ENCODE measurements at places on chromosomes 5 and 9.

- H3K4me1 ChIP-seq, result peaks cover 14% of the 10 kb centered on the region
- no peak for DNase-seq
- peaks cover 61% of the 10 kb centered on the region for H3K36me3 ChIP-seq
- no peak overlapping the region for H3K4me3 ChIP-seq
- no peaks in the 10 kb centered on the region for H3K27me3 ChIP-seq
Measured at GRCh38 chr5:56873056-56873455, 36.3 kb upstream of the SETD9 start.

- no peaks in the 10 kb centered on the region for H3K36me3 ChIP-seq
- no peak for DNase-seq
- H3K27me3 ChIP-seq, result no peaks in the 10 kb centered on the region
- H3K4me1 ChIP-seq, result no peaks in the 10 kb centered on the region
Measured at GRCh38 chr5:4804691-4805360, 335.3 kb upstream of the ADAMTS16 start.

DNA sequence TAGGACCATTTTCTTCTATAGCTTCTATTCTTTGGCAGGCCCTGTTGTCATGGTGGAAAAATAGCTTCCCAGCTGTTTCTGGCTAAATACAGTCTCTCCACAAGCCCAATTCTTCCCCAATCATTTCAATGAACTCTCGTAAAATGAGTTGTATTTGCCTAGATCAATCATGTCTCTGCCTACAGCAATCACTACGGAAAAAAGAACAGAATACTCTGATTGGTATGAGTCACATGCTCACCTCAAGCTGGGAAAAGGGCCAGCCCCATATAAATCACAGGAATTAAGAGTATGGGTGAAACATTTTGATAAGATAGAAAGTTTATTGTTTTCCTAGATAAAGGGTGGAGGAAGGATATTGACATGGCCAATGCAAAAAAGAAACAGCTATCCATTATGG is 711.4 kb downstream of the EFNA5 start:
- no peaks in the 10 kb centered on the region for H3K4me1 ChIP-seq
- H3K27ac ChIP-seq, result no peak overlapping the region
- no peak overlapping the region for H3K4me3 ChIP-seq

GRCh38 chr5:91151947-91152346 is 231.2 kb downstream of the ARRDC3 start:
- H3K4me1 ChIP-seq, result peaks cover 3% of the 10 kb centered on the region
- no peak for DNase-seq
- no peak overlapping the region for H3K27ac ChIP-seq
- H3K36me3 ChIP-seq, result no peaks in the 10 kb centered on the region

GRCh38 chr5:33999978-34000377 is 7.9 kb downstream of the AMACR start:
- H3K27me3 ChIP-seq, result no peaks in the 10 kb centered on the region
- peaks cover 17% of the 10 kb centered on the region for H3K36me3 ChIP-seq
- no peak overlapping the region for H3K27ac ChIP-seq
- peaks cover 11% of the 10 kb centered on the region for H3K4me1 ChIP-seq

- no peak overlapping the region for H3K27ac ChIP-seq
- no peaks in the 10 kb centered on the region for H3K4me1 ChIP-seq
- H3K36me3 ChIP-seq, result no peaks in the 10 kb centered on the region
- H3K27me3 ChIP-seq, result no peaks in the 10 kb centered on the region
- DNase-seq, result no peak
Measured at GRCh38 chr5:6117212-6117611, 261.1 kb downstream of the MED10 start.

GRCh38 chr5:36237751-36238150 is 4.0 kb downstream of the NADK2 start:
- H3K36me3 ChIP-seq, result no peaks in the 10 kb centered on the region
- no peak overlapping the region for H3K4me3 ChIP-seq
- peaks cover 22% of the 10 kb centered on the region for H3K4me1 ChIP-seq
- no peaks in the 10 kb centered on the region for H3K27me3 ChIP-seq
- no peak for DNase-seq
- H3K27ac ChIP-seq, result no peak overlapping the region

GRCh38 chr9:136856541-136857141 is 4.5 kb downstream of the MAMDC4 start:
- H3K27ac ChIP-seq, result no peak overlapping the region
- no peaks in the 10 kb centered on the region for H3K27me3 ChIP-seq
- no peaks in the 10 kb centered on the region for H3K4me1 ChIP-seq

DNA sequence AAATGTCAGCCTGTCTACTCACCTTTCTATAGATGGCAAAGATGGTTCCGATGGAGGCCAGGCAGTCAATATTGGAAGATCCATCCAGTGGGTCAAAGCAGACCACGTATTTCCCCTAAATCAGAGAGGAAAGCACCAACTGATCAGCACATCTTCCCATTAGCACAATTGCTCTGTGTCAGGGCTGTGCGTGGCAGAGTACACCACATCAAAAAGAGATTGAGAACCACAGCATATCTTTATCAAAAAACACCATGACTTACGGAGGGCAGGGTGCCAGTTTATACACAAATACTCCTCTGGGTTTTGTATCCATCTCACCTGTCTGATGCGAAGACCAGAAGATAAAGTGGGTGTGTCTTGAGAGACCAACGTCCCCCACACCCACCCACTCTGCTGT is 9.1 kb downstream of the FBP2 start:
- H3K36me3 ChIP-seq, result no peaks in the 10 kb centered on the region
- H3K4me3 ChIP-seq, result no peak overlapping the region
- no peak overlapping the region for H3K27ac ChIP-seq
- peaks cover 3% of the 10 kb centered on the region for H3K27me3 ChIP-seq

- H3K27me3 ChIP-seq, result peaks cover 13% of the 10 kb centered on the region
- H3K4me3 ChIP-seq, result no peak overlapping the region
- H3K4me1 ChIP-seq, result no peaks in the 10 kb centered on the region
- H3K27ac ChIP-seq, result no peak overlapping the region
Measured at GRCh38 chr5:74288448-74289108, 351.9 kb downstream of the ENC1 start.

GRCh38 chr5:54553659-54554207 is 36.2 kb downstream of the SNX18 start:
- DNase-seq, result no peak
- no peak overlapping the region for H3K27ac ChIP-seq
- H3K4me3 ChIP-seq, result no peak overlapping the region
- H3K36me3 ChIP-seq, result peaks cover 6% of the 10 kb centered on the region

DNA sequence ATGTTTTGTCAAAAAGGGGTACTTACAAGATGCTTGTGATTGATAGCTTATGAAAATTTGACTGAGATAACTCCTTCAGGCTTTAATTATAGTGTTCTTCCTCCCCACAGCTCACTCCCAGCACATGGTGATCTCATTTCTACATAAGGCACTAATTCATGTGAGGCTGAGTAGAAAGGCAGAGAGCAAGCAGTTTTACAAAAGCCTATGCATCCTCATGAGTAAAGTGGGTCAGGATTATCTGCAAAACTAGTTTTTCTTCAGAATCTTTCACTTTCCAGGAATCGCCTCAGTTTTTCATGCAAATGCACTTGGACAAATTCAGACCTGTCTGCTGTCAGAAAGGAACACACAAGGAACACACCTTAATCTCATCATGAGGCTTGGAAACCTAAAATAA is 92.1 kb upstream of the FBN2 start:
- no peak for DNase-seq
- H3K4me1 ChIP-seq, result no peaks in the 10 kb centered on the region
- H3K27ac ChIP-seq, result no peak overlapping the region

DNA sequence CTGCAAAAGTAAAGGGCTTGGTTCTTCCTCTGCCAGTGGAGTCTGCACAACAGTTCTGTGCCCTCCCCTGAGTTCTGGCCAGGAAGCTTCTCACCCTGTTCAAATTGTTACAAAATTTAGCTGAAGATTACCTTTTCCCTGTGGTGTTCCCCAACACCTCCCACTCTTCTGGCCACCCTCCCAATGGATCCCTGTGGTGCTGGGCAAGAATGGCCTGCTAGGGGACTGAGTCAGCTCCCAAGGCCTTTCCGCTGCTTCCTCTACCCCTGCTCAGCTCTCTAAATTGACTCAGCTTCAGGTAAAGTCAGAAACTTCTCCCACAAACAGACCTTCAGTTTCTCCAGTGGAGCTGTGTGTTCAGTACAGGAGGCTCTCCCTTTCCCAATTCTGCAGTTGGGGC is 186.0 kb downstream of the NR2F1-AS1 start:
- H3K27ac ChIP-seq, result no peak overlapping the region
- H3K4me3 ChIP-seq, result no peak overlapping the region
- no peak for DNase-seq
- no peaks in the 10 kb centered on the region for H3K36me3 ChIP-seq

Data from activated CD4-positive, alpha-beta T cell treated with anti-CD3 and anti-CD28 coated beads, Interleukin-2, amount 10 ng/mL, durations not matched to agents 24 days and 14 days (primary cell).